ENCODE measurements at places on chromosomes 4 and X.

DNA sequence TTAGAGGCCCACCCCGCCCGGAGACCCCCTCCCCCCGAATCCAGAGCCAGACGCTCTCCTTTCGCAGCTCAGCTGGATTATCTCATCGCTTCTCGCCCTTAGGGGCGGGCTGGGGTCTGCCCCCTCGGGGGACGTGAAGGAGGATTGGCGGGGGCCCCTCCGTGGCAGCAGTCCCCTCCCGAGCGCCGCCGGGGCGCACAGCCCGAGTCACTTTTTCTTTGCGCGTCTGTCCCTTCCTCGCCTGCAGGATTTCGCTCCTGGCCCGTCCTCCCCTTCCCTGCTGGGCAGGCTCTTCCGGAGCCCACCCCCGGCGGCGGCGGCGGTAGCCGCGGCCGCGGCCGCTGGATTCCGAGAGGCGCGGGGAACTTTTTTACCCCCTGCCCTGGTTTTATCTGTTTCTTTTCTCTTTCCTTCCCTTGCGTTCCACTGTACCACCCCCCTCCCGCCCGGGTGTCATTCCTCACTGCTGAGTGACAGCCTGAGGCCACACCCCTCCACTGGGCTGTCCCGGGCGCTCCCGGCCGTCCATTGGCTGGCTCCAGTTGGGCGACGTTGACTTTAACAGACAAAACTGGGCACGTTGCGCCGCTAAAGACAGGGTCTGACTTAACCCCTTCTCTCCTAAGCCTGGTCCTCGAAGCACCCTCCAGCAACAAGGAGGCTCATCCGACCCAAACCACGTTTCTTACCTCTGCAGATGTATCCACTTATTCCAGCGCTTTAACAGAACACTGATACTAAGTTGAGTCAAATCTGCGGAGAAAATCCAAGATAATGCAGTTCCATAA lies 492 bp upstream of the NKX3-2 start:
- no peak for DNase-seq

GRCh38 chr4:107247738-107248137 lies 211.6 kb upstream of the DKK2 start:
- no peak for DNase-seq

GRCh38 chr4:128450326-128451120 lies 162.9 kb upstream of the PGRMC2 start:
- no peak for DNase-seq

- DNase-seq, result no peak
These were observed 2.5 kb upstream of the USP27X start for GRCh38 chrX:49876750-49877149.

GRCh38 chr4:143095447-143095846 lies 89.3 kb upstream of the USP38 start:
- DNase-seq, result no peak

DNA sequence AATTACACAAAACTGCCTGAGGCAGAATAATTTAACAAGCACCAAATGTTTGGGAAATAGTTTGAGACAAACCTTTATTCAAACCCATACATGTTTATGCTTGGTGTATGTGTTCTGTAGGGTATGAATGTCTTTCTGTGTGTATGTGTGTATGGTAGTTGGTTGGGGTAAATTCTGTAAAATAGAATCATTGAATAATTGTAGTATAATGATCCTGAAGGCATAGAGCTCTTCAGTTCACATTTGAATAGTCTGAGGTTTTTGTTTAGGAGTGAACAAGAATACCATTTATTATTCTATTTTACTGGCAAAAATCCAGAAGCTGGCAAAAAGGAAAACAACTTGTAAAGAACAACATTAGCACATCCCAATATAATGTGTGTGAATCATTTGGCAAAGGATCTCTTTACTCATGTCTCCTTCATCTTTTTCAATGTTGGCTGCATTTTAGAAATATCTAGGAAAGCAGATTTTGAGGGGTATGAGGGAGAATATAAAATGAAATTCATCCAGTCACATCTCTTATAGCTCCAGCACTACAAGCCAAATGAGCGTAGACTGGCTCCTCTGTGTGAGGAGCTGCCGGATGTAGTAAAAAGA lies 360.0 kb downstream of the CHIC1 start:
- DNase-seq, result no peak

DNA sequence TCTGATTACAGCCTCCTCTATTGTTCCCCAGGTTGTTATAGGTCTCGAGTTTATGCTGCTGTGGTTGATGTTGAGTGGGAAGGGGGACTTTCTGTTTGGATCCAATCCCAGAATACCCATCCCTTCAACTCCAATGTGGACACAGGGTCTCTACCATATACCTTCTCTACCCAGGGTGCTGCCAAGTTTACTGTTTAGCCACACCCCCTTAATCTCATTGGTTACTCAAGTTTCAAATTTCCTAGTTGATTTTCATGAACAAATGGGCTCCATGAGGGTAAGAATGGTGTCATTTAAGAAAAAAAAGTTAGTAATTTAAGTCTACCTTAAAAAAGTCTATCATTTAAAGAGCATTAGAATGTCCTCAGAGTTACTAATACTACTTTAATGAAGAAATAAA lies 3.6 kb upstream of the SPP1 start:
- DNase-seq, result no peak

DNA sequence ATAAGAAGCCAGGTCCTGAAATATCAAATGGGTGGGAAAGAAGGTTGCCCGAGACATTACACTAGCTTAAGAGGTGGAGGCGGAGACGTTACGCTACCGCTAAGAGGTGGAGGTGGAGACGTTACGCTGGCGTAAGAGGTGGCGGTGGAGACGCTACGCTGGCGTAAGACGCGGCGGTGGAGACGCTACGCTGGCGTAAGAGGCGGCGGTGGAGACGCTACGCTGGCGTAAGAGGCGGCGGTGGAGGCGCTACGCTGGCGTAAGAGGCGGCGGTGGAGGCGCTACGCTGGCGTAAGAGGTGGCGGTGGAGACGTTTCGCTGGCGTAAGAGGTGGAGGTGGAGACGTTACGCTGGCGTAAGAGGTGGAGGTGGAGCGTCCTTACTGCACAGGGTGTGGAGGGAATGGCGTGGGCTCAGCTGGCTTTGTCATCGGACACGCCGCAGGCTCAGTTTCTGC lies 12.8 kb downstream of the CYP4V2 start:
- DNase-seq, result no peak

DNA sequence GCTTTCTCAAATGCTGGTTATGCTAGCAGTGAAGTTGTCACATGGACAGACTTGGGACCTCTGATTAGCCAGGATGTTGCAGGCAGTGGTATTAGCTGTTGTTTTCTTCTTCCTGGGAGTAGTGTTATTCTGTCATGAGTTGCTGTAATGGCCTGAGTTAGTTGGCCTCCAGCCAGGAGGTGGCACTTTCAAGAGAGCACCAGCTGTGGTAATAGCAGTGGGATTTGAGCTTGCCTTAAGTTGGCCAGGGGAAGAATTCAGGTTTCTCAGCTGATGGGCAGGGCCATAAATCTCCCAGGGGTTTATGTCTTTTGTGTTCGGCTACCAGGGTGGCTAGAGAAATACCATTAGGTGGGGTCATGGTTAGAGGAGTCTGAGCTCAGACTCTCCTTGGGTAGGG lies 132.6 kb downstream of the GLUD2 start:
- DNase-seq, result no peak

DNA sequence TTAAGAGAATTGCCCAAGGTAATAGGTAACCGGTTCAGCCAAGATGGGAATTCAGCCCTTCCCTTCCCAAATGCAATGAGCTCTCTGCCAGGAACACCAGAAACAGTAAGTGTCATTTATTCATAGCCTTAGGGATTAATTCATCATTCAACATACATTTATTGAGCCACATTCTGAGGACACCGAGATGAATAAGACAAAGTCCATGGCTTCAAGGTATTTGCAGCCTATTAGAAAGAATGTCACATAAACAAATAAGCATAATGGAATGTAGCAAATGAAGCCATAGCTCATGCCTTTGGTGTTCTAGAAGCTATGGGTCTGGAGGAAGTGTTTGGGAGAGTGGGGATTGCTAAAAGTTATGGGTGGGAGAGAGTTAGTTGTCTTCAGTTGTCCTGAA lies 6.3 kb upstream of the TAB3 start:
- no peak for DNase-seq

DNA sequence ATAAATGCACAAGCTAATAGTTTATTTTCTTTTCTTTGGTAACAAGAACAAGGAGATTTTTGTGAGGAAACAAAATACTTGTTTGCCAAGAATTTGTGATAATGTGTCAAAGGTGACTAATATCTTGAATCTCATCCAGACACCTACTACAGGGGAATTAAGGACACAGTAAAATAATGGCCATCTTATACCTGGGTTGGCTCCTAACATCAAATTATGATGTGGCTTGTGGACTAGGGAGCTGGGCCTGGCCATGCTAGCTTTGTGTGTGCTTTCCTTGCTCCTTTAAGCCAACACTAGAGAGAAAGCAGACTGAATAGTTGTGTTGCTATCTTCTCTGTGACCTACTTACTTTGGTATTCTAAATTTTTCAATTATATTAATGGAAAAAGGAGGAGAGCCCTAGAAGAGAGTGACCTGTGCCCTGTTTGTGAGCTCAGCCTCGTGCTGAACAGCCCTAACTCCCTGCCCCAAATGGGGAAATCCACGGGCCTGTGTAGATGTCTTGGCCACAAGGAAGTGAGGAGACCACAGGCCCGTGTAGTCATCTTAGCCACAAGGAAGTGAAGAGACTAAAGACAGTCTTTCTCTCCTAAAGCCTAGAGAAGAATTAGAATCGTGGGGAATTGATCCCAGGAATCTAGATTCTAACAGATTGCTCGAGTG lies 23.3 kb downstream of the ARHGAP24 start:
- DNase-seq, result no peak

- no peak for DNase-seq
These were observed 45.8 kb upstream of the IL21 start for GRCh38 chr4:122666527-122667245.

GRCh38 chr4:38612646-38613414 lies 51.2 kb upstream of the KLF3 start:
- DNase-seq, result no peak

GRCh38 chrX:24574743-24575142 lies 72.4 kb downstream of the PCYT1B start:
- DNase-seq, result no peak

DNA sequence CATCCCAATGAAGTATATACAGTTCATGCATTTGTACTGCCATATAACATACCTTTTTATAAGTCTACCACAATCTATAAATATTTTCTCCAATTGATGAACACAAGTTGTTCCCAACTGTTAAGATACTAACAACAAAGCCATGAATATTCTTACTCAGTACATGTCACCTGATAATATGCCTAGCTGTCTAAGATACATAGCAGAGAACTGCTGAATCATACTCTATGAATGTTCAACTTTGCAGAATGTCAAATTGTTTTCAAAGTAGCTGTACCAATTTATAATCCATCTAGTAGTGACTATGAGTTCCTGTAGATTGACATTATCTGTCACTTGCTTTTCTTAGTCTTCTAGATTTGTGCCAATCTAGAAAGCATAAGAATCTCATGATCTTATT lies 84.9 kb downstream of the RAB28 start:
- DNase-seq, result no peak

DNA sequence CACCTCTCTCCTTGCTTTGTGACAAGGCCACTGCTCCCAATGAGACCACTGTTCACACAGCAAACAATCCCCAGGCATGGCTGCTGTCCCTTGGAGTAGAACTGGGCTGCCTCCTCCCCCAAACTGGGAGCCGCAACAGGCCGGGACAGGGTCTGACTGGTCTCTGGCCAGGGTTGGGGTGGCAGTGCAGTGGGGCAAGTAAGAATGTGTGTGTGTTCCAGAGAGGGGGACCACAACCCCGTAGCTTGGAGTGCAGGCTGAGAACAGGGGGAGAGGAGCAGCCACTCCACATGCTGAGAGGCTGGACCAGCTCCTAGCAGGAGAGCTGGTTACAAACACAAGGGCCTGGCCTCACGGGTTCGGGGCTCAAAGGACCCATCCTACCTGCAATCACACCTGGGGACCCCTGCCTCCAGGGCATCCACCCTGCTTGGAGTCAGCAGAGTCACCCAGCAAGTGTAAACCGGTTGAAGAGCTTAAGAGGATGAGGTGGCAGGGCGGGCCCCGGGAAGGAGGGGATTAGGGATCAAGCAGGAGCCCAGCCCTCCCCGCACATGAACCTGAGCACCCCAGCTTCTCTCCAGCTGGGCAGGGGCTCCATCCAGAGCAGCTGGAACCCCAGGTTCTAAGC lies 3.8 kb upstream of the ZNF185 start:
- DNase-seq, result no peak

GRCh38 chr4:26660261-26660660 lies 76.4 kb downstream of the TBC1D19 start:
- DNase-seq, result no peak

- no peak for DNase-seq
These were observed 103.5 kb downstream of the TNIP2 start for GRCh38 chr4:2652415-2653160.

DNA sequence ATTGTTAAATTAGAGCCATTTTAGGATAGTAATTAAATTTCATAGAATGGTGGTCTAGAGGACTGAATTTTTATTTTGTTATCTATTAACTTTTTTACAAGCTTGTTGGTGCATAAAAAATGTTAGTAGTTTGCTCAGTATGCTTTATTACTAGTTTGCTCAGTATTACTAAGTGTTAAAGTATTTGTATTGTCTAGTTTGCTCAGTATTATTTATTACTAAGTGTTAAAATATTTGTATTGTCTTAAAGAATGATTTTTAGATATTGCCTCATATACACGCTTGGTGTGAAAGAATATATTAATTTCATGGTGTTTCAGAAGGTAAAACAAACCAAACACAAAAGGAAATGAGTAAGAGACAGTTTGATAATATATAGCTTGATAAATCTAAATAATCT lies 268.4 kb upstream of the MAGEB18 start:
- no peak for DNase-seq

DNA sequence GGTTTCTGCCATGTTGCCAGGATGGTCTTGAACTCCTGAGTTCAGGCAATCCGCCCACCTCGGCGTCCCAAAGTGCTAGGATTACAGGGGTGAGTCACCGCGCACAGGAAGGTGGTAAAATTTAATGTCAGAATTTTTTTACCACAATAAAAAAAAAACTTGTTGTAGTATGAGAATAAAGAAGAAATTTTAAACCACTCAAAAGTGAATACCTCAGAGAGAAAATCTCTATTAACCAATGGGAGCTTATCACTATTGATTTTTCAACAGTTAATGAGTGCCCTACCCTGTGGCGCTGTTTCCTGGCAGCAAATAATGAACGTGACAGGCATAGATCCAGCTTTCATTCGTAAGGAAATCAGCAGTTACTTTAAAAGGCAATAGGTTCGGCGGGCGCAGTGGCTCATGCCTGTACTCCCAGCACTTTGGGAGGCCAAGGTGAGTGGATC lies 32.7 kb upstream of the SLC25A4 start:
- DNase-seq, result no peak
